ENCODE measurements at places on chromosomes 6 and 20.

GRCh38 chr6:75402296-75402695 is 91.3 kb downstream of the FILIP1 start:
- no peak for DNase-seq

- no peak for DNase-seq
These were observed 19.0 kb upstream of the GSTA4 start for GRCh38 chr6:53014063-53014462.

GRCh38 chr6:24614043-24614420 is 32.0 kb downstream of the KIAA0319 start:
- DNase-seq = no peak

DNA sequence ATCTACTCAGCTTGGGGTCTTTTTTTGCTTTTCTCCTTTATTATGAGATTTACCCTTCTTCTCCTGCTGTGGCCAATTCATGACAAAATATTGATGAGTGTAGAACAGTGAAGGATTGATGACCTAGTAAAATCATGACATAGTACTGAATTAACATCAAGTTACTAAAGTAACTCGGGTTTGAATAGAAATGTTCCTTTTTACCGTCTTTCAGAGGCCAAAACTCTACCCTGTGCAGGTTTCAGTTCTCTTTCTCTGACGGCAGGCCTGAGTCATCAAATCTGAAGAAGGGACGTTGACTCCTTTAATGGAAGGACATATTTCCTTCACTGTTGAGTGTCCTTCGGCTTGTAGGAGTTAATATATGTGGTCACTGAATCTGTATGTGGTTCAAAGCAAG is 80.7 kb downstream of the RREB1 start:
- no peak for DNase-seq

DNA sequence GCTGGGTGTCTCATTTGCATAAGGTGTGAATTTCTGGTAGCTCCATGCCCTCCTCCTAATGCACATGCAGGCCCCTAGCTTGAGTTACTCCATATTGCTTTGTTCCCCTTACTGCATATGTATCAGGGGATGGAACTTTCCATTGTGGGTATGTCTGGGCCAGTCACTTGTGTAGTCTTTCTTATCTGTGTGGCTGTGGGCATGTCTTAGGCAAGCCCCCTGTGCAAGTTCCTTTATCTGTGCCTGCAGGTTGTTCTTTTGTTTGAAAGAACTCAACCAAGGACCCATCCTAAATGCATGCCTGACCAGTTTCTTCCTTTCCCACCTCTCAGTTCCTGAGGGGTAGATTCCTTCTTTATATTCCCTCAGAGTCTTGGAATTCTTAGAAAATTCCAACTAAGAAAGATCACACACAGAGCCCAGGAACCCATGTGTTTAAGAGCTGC is 23.6 kb downstream of the MBOAT1 start:
- no peak for DNase-seq

DNA sequence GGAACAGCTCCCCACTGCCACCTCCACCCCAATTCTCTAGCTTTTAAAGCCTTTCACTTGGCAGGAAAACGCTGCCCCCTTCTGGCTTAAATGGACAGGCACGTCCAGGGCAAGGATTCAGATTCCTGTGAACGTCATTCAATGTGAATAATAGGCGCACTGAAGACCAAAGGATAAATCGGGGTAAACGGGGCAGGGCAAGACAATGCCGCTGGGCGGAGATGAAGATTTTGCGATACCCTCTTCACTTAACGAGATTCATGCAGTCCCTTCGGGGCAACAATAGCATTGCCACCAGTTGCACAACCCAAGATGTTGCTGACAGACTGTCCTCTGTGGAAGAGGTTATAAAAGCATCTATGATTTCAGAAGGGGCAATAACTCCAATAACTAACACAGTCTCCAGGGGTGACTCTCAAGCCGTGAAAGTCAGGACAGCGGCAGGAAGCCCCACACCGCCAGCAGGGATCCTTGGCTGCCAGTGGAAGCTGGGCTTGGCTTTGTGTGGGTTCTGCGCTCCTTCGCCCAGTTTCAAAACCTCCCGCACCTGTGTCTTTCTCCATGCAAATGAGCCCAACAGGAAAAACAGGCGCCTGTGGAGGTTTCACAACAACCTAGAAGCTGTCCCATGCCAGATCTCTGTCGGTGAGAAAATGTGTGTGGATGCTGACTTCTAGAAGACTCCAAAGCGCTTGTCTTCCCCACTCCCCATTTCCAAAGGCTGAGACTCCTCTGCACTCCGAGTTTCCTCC is 291.8 kb downstream of the BMP7 start:
- DNase-seq = peak; percentile 41

GRCh38 chr6:136613477-136613876 is 63.3 kb upstream of the MAP7 start:
- DNase-seq = no peak

GRCh38 chr6:149213829-149214228 is 103.7 kb upstream of the TAB2 start:
- no peak for DNase-seq

DNA sequence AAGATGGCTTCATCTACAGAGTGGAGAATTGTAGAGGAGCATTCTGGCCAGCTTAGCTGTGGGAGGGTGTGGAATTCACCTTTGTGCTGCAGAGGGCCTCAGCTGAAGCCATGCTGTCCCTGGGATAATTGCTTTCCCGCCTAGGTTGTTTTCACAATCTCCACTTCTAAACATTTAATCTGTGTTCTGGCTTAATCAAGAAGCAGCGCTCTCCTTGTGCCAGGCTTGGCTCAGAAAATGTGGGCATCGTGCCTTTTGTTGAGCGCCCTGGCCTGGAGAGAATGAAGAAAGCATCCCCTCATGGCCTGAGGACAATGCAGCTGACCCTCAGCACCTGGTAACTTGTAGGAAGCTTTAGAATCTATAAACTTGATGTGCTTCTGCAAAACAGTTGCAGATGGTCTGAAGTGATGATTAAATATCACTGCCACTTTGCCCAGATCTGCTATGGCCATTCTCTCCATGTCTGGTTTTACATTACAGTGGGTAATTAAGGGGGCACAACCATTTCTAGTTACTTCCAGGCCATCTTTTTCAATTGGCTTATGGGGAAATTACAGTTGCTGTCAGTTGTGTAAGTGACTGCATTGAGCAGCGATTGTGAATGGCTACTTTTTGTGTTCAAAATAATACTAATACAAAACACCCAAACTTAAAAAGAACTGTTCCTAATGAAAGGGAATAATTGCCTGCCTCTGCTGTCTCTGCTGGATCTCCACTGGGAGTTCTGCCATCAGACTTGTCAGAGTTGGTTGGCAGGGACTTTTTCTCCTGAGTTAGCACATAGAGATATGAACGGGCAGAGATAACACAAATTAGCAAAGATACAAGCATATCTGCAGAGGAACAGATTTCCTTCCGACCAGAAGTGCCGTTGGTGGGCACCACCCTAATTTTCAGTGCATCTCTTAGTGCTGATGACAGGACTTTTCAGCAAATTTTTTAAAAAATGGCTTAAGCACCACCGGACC is 18.4 kb downstream of the CTNNBL1 start:
- no peak for DNase-seq

GRCh38 chr6:156828280-156828703 is 51.1 kb downstream of the ARID1B start:
- DNase-seq = peak; percentile 41

- no peak for DNase-seq
These were observed 34.9 kb downstream of the PYGB start for GRCh38 chr20:25282796-25283195.

DNA sequence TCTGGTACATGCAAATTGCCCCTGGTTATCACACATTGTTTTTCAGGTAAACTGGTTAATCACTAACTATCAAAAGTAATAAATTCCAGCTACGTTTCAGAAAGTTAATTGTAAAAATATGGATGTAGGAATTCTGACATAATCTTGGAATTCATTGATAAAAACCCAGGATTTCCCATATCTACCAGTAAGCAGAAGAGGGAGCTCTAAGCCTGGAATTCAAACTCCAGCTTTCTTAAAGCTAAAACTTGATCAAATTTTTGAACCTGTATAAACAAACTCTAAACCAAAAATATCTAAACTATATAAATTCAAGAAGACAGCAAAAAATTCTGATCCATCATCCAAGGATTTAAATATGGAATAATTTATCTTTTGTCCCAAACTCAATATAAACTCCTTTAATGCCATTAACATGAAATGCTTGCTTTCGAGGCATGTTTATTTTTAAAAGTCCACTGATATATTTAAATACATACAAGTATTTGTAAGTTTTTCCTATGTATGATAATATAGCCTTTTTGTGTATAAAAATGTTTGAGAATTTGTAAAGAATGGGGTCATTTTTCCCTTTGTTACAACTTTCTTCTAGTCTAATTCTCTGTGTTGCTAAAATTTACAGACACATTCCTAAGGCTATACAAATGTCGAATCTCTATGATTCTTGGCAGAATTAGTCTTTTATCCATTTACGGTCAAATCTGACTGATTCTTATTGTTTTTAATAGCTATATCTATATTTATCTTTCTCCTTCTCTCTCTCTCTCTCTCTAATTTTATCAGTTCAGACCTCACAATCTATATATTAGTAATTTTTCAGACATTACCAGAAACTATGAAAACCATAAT is 91.4 kb upstream of the RNF217 start:
- DNase-seq = no peak

DNA sequence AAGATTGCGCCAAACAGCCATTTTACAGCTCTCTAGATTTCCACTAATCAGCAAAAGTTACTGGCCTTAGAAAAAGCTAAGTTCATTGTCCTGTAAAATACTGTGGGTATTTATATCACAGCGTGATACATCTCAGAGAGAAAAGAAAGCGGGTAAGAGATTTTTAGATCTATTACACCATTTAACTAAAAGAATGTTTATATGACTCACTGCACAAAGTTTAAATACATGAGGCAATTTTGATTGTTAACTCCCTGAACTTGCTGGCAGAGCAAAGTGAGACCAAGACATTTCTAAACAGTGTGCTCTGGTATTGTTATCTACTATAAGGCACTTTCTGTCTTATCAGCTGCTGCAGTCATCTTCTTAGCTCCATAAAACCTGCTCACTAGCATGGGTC is 314.3 kb downstream of the EPHA7 start:
- no peak for DNase-seq

- no peak for DNase-seq
These were observed 176.2 kb downstream of the ASCC3 start for GRCh38 chr6:100704961-100705360.

DNA sequence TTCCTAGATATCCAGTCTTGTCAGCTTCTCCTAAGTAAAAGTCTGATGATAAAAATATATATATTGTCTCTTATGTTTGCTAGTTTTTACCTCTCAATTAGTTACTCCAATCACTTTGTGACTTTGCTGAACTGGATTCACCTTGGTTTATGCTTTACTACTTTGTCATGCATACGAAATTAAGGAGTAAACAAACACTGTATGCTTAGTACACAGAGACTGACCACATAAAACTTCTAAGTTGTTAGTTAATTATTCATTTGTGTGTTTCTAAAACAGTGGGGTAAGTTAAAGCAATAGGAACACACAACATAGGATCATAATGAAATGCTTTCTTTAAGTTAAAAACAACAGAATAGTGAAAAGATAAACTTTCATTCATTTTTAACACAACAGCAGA is 877.3 kb upstream of the MAP3K7 start:
- no peak for DNase-seq

- DNase-seq = no peak
These were observed 898 bp downstream of the XRN2 start for GRCh38 chr20:21303872-21304586.

- DNase-seq = no peak
These were observed 31.7 kb upstream of the ASXL1 start for GRCh38 chr20:32326504-32326845.

DNA sequence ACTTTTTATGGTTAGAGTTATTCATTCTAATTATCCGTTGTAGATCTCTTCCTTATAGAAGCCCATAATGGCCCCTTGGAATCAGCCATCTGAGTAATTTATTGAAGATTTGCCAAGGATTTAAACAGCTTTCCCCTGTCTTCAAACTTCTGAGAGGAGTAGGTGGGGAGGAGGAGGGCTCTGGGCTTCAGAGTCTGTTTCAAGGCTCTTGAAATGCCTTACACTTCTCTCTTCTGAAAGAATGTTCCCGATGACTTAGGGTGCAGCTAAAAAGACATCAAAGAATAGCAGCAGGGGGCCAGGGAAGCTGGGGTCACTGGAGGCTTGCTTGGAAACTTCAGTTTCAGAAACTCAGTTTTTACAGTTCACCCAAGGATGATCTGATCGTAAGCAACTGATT is 165.3 kb downstream of the ZDHHC14 start:
- no peak for DNase-seq

DNA sequence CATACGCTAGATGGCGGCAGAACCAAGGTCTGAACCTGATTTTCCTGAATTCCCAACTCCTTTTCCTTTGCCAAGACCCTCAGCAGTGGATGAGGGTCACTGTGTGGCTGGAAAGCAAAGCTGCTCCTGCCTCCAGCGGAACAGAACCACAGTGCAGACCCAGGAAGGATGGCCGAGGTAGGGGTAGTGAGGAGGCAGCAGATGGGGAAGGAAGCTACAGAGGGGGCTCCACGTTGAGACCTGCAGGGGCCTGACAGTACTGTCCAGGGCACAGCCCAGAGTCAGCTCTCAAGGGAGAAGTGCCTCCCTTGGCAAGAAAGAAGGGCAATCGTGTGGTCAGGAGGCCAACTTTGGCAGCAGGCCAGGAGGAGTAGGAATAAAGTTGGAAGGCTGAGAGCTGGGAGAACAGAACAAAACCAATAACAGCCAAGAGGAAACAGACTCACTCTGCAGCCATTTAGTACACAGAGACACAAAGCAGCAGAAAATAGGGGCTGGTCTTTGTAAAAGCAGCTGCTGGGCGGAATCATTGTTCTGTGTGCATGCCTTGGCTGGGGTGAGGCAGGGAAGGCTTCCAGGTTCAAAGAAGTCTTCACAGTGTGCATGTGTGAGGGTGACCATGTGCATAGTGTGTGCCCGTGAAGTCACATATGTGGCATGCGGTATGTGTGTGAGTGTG is 3.1 kb downstream of the GABRR2 start:
- DNase-seq = no peak

DNA sequence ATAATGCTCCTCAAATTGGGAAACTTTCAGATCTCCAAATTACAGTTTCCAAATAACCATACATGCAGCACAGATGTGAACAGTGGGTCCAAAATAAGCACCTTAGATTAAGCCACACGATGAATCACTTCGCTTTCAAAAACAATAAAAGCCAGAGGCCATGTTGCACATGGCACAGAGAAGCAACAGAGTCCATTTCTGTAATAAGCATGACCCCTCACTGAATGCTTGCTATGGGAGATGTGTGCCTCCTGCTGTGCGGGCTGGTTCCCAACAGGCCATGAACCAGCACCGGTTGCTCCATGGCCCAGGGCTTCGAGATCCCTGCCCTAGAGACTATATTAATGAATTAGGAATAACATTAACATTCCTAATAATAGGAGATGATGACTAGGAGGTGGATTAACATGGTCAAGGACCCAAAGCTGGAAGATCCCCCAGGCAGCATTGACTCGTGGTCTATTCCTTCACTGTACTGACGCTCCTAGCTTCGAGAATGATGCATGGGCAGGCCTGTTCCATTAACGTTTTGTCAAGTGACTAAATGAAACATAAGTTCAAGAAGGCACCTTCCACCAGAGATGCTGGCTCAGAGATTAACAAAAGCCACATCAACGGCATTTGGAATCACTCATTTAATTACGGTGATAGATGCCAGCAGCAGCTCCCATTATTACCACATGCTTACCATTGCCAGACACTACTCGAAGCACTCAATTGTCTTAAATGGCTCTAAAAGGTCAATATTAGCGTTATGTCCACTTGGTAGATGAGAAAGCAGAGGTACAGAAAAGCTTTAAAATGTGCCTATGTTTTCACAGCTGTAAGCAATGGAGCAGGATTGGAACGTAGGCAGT is 470.6 kb upstream of the AGPAT4 start:
- DNase-seq = no peak

GRCh38 chr6:25418454-25419052 is 139.4 kb downstream of the CARMIL1 start:
- no peak for DNase-seq
